Ovary (tissue), 10 donors: ENCODE measurements at places on chromosomes 1 and 21. TPM values are rescaled to one million over a fixed set of nuclear protein-coding genes. Genes with fewer than 3 reads are reported as not detected.

- H3K4me3 ChIP-seq = no peak overlapping the region
- no peaks in the 10 kb centered on the region for H3K27me3 ChIP-seq
- H3K27ac ChIP-seq = no peak overlapping the region
- no peaks in the 10 kb centered on the region for H3K36me3 ChIP-seq
- no peak for DNase-seq
Observed at GRCh38 chr1:243598433-243598832, 251.6 kb downstream of the AKT3 start.

DNA sequence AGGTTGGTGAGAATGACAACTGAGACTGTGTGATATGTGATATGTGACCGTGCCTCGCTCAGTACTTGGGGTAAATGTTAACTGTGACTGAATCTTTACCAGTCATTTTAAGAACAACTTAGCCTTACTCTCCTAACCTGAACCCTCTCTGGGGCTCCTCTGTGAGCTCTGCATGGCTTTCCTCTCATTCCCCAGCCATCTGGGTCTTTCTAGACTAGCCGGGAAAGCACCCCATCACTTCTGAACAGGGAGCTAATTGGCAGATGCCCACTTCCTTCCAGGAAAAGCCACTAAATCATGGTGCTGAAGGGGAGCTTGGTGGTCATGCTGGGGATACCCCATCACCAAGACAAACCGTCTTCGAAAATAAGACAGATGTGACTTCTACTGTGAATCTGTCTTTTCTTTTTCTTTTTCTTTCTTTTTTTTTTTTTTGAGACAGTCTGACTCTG, 16.5 kb upstream of the FOXO6 start:
- no peaks in the 10 kb centered on the region for H3K4me1 ChIP-seq
- no peak overlapping the region for H3K27ac ChIP-seq
- no peaks in the 10 kb centered on the region for H3K36me3 ChIP-seq
- H3K4me3 ChIP-seq = no peak overlapping the region
- no peak for DNase-seq

DNA sequence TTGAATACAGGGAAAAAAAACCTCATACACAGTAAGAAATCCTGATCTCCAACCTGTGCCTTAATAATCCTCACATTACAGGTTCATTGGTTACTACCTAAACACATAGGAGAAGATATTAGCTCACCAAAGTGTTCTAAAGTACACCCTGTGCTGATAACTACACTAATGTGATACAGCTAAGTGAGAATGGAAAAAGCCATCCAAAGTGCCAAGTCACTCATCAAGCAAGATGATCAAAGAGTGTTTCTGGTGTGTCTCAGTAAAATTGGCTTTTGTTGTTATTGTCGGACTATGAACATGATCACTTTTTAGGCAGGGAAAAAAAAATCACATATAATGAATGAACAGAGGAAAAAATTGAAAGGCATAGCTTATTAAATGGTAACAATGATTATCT, 31.4 kb downstream of the EPS15 start:
- no peaks in the 10 kb centered on the region for H3K36me3 ChIP-seq
- no peaks in the 10 kb centered on the region for H3K27me3 ChIP-seq
- no peak overlapping the region for H3K4me3 ChIP-seq
- H3K27ac ChIP-seq = no peak overlapping the region
- peaks cover 9% of the 10 kb centered on the region for H3K4me1 ChIP-seq

DNA sequence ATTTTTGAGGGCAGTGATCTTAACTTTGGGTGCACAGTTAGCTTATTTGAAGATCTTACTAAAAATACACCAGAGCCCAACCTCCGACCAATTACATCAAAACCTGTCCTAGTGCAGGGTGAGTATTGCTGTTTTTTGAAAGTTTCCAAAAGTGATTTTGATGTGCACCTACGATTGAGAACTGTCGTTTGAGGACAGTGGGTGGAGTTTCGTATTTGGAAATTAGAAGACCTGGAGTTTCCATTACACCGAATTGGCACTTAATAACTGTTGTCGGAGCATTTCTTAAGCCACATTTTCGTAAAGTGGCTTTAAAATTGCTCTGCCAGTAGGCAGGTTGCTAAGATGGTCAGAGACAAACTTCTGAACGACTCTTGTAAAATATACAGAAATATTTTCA, 1.1 kb downstream of the SOD1 start:
- peaks cover 21% of the 10 kb centered on the region for H3K4me1 ChIP-seq
- no peaks in the 10 kb centered on the region for H3K36me3 ChIP-seq
- no peak for DNase-seq

BEST4 gene
- total RNA-seq = 0.67 TPM

C8A gene
- total RNA-seq = not detected

RNF2 gene
- total RNA-seq = 21.1 TPM

GRCh38 chr1:162709870-162710269, 77.6 kb downstream of the DDR2 start:
- DNase-seq = no peak
- H3K4me1 ChIP-seq = peaks cover 35% of the 10 kb centered on the region
- H3K36me3 ChIP-seq = no peaks in the 10 kb centered on the region
- no peak overlapping the region for H3K4me3 ChIP-seq
- H3K27ac ChIP-seq = peak overlapping the region; percentile 9
